ENCODE measurements at places on chromosomes 13 and 19.

DNA sequence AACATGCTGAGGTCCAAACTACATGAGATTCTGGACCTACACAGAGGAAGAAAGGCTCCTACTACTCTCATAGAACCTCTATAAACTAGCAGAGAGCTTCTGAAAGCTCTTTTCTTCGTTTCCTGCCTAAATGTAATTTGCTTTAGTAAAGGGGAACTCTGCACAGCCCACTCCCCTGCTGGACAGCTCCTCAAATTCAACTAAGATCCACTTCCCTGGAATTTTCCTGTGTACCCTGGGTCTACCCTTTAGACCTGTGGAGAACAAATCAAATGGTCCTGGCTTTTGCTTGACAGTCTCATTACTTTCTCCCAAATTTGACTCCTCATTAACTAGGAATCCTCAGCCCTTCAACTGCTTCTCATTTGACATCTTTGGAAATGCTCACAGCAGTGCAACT is 3.5 kb upstream of the DCLK1 start:
- DNase-seq, result no peak

DNA sequence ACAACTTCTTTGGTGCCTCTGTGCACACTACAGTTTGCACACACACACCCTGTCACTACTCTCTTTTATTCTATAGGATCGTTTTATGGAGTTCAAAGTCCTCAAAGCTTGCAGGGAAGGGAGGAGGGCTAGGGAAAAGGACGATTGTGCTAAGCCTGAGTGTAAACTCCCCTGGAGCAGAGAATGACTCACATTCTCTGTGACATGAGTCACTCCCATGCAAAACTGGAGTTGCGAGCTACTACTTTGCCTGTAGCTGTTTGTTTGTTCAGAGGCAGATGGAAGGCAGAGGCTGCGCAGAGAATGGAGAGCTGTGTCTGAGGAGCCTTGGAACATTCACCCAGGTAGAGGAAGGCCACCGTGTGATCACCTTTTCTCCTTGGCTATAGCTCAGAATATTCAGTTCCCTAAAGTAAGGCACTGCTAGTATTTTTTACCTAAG is 80.5 kb upstream of the MBNL2 start:
- DNase-seq, result no peak

DNA sequence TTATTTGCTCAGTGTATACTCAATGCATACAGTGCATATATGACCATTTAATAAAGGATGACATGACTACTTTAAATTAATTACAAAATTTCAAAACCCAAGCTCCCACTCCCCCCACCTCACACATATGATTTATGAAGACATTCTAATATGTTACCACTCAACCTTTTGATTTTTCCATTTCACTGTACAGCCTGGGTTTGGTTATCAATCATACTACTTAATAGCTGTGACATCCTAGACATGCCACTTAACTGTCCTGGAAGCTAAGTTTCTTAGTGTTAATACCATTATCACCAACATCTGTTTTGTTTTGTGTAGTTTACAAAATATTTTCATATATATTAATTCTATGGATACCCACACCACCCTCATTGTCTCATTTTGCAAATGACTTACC is 42.2 kb downstream of the UBL3 start:
- no peak for DNase-seq

DNA sequence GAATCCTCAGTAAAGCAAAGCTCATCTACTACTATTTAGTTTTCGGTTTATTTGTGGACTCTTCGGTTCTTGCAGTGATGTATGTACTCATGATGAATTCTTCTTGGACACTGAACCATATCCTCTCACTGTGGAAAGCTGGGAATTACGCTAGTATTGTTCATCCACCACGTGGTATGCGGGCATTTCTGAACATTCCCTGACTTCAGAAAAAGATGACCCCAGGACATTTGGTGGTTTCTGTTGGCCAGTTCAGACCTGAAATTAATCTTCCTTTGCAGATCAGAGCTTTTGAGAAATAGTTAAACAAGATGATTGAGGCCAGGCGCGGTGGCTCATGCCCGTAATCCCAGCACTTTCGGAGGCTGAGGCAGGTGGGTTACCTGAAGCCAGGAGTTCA is 25.3 kb upstream of the FBN3 start:
- no peak for DNase-seq

GRCh38 chr13:27079421-27079958 is 92.1 kb downstream of the USP12 start:
- DNase-seq, result no peak

- peak; percentile 82 for DNase-seq
Measured at GRCh38 chr19:8526345-8527091, 12.6 kb upstream of the ZNF414 start.

DNA sequence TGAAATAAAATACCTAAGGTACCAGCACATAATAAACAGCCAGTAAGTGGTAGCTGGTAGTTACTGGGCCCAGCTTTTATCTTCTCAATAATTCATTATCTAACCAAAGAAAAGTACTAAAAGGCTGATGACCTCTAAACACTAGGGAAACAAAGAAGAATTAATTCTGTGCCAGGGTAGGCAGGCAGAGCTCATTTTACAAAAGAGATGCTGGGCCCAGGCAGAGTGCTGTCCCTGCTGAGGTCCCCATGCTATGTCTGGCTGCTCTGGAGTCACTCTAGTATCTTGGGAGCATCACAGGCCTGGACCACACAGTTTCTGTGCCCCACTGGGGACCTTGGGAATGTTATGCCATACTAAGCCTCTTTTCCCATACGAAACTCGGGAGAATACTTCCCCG is 18.2 kb downstream of the ZNF507 start:
- DNase-seq, result no peak

Data from NCI-H2081 (cell line).